ENCODE measurements at places on chromosomes 4 and X. TPM values are rescaled to one million over a fixed set of nuclear protein-coding genes. Genes with fewer than 3 reads are reported as not detected.

DUX4 gene
- not detected for total RNA-seq

CNKSR2 gene
- not detected for total RNA-seq

LEF1 gene
- total RNA-seq = 42.6 TPM

UBL4A gene
- 33.0 TPM for total RNA-seq

TCEANC gene
- total RNA-seq = 1.5 TPM
